ENCODE measurements at places on chromosomes 3 and 15. TPM values are rescaled to one million over a fixed set of nuclear protein-coding genes. Genes with fewer than 3 reads are reported as not detected.

Gene HRG
- not detected for total RNA-seq

Gene SNX22
- total RNA-seq = 0.14 TPM

Gene PCSK6
- total RNA-seq = 1.1 TPM

Gene WDR49
- not detected for total RNA-seq

Gene ARL14
- 0.14 TPM for total RNA-seq

Gene FBLN2
- total RNA-seq = 251 TPM

Gene BSN
- total RNA-seq = 0.14 TPM

Gene PTH1R
- total RNA-seq = not detected

Gene ARPIN
- 9.6 TPM for total RNA-seq

Gene ZBTB20
- 23.6 TPM for total RNA-seq

Gene CCDC54
- not detected for total RNA-seq

Gene CHRD
- total RNA-seq = 0.29 TPM

Gene CYP1A2
- not detected for total RNA-seq

Gene SEMA3B
- 25.4 TPM for total RNA-seq

Gene ROBO2
- total RNA-seq = 0.66 TPM

Gene TGFBR2
- 219 TPM for total RNA-seq

Gene CORO2B
- 10.7 TPM for total RNA-seq

Gene B4GALT4
- total RNA-seq = 23.8 TPM
